ENCODE measurements at places on chromosomes 6 and 20.

DNA sequence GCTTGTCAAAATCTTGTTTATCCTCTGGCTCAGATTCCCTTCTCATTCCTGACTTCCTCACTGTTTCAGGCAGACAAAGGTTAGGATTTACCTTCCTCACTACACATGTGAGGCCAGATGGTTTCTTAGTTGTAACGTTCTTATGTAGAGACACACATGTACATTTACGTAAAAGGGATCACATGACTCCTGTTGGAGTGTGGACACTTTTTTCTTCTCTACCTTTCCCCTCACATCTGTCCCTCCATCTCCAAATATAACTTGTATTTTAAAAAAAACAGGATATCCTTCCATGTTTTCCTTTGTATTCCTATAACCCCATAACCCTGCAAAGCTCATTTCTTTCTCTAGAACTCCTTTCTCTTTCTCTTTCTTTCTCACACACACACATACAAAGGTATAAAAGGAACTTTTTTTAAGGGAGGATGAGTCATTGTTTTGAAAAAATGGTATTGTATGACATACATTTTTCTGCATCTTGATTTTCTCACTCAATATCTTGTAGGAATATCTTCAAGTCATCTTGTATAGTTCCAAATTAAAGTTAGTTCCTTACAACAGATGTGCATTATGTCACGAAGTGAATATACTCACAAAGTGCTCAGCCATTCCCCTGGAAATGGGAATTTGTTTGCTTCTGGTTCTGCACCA, 78.2 kb upstream of the SULF2 start:
- DNase-seq: no peak

DNA sequence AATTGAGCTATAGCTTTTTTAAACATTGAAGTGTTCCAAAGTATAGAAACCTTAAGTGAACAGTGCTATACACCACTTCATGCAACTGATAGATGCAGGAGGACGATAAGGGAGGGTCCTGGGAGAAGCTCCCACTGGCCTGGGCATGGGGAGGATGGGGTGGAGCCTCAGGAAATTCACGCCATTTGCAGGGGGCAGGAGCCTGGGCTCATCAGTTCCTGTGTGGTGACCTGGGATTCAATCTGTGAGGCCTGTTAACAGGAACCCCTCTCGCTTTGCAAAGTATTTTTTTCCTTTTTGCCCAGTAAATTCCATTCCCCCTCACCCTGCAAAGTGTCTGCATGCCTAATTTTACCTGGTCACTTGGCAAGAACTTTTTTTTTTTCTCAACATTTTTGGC, 11.0 kb upstream of the ASCC3 start:
- DNase-seq: no peak

DNA sequence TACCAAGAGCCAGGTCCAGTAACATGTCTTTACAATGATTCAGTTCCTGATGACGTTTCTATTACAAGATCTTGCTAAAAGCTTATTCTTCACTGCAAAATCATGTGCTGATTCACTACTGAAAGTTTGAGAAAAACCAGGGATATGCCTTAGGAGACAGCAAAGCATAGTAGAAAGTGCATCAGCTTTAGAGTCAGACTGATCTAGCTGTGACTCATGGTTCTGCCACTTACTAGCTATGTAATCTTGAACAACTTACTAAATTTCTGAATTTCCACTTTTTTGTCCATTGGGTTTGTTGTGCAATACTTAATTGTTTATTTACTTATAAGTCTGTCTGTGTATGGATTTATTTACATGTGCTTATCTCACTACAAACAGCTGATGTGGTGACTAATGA, 198.5 kb upstream of the RSPO3 start:
- no peak for DNase-seq

- no peak for DNase-seq
Observed at GRCh38 chr6:16180696-16181438, 52.0 kb downstream of the MYLIP start.

- DNase-seq: no peak
Observed at GRCh38 chr20:2793471-2793870, 7.0 kb downstream of the CPXM1 start.

DNA sequence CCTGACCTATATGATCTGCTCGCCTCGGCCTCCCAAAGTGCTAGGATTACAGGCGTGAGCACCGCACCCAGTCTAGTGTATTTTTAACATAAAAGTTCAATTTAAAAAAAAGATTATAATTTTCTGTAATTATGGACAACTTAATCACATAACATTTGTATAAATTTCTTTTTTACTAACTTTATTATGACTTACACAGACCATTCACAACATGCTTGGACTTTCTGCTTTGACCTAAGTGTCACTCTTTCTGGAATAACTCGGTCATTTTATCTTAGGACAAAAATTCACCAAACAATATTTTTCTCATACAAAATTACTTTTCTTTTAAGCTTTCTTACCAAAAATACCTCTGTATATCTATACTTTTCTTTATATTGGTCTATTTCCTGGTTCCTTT, 15.4 kb upstream of the IL22RA2 start:
- DNase-seq: no peak

GRCh38 chr6:152981219-152981618, 1.6 kb downstream of the FBXO5 start:
- no peak for DNase-seq

DNA sequence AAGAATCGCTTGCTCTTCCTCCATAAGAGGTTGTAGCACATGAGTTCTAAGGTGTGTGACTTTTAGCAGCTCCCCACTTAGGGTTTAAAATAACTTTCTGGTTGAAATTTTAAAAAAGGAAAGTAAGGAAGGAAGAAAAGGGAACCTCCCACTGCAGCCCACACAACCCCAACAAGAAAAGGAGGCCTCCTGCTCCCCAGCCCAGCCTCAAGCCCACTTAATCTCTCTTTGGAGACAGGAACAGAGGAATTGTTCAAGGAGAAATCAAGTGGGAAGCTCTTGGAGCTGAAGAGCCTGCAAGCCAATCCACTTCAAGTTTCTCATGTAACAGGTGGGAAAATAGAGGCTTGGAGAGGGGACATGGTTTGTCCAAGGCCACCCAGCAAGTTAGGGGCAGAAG, 39.1 kb upstream of the PREX1 start:
- DNase-seq: no peak

- DNase-seq: no peak
Observed at GRCh38 chr6:9487128-9487527, 927.7 kb downstream of the TFAP2A start.

- no peak for DNase-seq
Observed at GRCh38 chr20:63372971-63373885, 12.1 kb upstream of the CHRNA4 start.

- DNase-seq: no peak
Observed at GRCh38 chr6:25278261-25278913, 787 bp upstream of the CARMIL1 start.

DNA sequence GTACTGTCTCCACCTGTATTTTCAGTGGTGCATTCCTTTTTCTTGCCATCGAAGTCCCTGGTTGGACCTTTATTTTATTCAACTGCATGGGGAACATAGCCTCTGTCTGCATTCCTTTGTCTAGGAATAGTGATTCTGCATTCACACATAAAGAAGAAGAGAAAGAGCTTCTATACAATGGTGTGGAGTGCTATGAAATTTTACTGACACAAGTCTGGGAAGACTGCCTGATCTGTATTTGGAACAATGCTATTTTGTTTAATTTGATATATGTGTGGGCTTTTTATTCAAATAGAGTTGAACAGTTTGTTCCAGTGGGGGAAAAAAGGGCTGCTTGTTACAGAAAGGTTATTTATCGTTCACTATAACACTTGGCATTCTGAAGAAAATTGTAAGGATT, 375.7 kb upstream of the POU3F2 start:
- no peak for DNase-seq

All from NCI-H1105 treated with DMSO at 0.1 percent for 48 hours (cell line).